Pons (tissue), 1 donor: ENCODE measurements at places on chromosomes 1 and 21.

DNA sequence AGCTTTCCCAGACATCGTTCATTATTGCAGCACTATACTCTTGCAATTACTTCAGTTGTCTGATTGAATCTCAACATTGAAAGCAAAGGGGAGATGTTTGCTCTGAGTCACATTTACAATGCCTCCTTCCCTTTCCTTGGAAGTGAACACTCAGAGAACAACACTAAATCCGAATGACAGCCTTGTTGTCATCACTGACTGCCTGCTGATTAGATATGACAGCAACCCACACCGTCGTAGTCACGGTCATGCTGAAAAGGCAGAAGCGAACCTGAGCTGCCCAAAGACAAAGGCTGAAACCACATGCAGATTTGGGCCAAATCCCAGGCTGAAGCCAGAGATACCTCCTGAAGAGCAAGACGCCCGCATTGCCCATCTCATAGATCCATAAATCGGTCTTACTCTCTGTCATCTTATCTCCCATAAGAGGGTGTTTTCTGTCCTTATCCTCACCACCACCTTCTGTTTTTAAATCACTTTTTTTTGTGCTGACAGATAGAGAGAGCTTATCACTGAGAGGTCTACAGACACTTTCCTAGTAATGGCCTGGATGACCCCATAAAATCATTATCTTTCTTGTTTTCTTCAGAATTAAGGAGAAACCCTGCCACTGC, 47.5 kb downstream of the TMCO4 start:
- no peak for DNase-seq

GRCh38 chr1:181314959-181315358, 168.4 kb upstream of the CACNA1E start:
- no peak for DNase-seq

- DNase-seq, result no peak
Measured at GRCh38 chr1:19206947-19207346, 3.1 kb downstream of the UBR4 start.

- DNase-seq, result no peak
Measured at GRCh38 chr1:208778417-208778816, 534.2 kb upstream of the PLXNA2 start.

GRCh38 chr1:51760872-51761271, 117.7 kb downstream of the NRDC start:
- DNase-seq, result no peak

GRCh38 chr1:87989346-87989745, 660.7 kb downstream of the LMO4 start:
- DNase-seq, result no peak

- DNase-seq, result no peak
Measured at GRCh38 chr1:196690582-196690981, 38.7 kb downstream of the CFH start.

GRCh38 chr1:24486331-24487065, 16.1 kb upstream of the RCAN3 start:
- DNase-seq, result no peak

DNA sequence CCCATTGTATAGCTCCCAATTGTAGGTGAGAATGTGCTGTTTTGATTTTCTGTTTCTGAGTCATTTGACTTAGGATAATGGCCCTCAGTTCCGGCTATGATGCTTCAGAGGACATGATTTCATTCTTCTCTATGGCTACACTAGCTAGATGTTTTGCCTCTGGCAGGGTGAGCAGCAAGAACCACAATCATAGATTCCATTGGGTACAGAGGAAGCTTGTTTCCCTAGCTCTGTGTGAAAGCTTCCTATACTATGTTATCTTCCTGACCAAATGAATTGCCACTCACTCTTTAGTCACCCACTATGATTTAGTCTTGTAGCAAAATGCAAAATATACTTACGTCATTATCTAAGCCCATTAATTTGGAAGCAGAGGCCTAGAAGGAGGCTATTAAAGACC, 616.3 kb downstream of the PLA2G4A start:
- DNase-seq, result no peak

DNA sequence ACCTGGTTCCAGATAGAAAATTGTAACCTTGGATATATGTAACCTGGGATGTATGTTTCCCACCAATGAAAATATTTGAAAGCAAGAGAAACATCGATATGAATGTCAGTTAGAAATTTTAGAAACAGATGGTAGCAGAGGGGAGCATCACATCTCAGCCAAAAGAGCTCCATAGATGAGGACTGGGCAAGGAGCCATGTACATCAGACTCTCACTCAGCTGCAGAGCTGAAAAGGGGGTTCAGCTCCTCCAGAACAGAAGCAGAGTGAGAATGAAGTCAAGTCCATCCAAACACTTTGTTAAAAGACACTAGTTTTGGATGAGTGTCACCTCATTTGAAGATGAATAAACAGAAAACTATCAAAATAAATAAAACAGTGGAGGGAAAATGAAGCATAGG, 202.4 kb downstream of the HMCN1 start:
- peak; percentile 32 for DNase-seq

GRCh38 chr1:117820096-117820495, 109.3 kb downstream of the GDAP2 start:
- no peak for DNase-seq

DNA sequence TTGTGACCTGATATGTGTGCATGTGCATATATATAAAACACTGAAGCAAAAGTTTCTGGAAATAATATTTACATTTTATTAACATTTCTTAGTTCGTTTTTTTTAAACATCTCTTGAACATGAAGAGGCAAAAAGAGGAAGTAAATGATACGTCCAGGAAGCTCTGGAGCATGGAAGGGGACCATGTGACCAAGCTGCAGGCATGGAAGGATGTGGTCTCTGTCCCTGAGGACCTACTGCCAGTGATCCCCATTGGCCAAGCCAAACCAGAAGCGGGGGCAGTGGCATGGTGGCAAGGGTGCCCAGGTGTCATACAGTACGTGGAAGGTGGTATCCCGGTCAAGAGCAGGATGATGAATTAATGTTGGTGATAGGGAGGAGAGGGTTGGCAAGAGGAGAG, 268.3 kb upstream of the PROX1 start:
- no peak for DNase-seq

DNA sequence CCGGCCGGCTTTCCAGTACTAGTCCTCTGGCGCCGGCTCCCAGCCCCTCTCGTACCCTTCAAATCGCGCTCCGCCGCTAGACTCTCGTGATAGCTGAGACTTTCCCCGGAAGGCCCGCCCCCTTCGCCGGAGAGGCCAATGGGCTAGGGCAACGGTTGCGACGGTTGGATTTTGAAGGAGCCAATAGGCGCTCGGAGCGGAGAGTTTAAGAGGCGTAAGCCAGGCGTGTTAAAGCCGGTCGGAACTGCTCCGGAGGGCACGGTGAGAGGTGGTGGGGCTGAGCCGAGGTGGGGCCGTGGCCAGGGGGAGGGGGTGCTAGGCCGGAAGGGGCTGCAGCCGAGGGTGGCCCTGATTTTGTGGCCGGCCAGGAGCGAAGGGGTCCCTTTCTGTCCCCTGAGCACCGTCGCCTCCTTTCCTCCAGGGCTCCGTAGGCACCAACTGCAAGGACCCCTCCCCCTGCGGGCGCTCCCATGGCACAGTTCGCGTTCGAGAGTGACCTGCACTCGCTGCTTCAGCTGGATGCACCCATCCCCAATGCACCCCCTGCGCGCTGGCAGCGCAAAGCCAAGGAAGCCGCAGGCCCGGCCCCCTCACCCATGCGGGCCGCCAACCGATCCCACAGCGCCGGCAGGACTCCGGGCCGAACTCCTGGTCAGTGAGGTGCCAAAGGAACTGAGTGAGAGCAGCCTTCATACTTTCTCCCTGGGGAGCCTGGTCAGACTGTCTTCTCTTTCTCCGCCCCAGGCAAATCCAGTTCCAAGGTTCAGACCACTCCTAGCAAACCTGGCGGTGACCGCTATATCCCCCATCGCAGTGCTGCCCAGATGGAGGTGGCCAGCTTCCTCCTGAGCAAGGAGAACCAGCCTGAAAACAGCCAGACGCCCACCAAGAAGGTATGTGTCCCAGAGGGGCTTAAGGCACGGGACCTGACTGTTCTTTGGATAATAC, at the start of gene CDC20:
Gene CDC20, plus strand, starts transcription at position 236 of the 948 bp plus-strand sequence. Its CDS starts 235 bp downstream, at position 471.
- peak; percentile 98 for DNase-seq

DNA sequence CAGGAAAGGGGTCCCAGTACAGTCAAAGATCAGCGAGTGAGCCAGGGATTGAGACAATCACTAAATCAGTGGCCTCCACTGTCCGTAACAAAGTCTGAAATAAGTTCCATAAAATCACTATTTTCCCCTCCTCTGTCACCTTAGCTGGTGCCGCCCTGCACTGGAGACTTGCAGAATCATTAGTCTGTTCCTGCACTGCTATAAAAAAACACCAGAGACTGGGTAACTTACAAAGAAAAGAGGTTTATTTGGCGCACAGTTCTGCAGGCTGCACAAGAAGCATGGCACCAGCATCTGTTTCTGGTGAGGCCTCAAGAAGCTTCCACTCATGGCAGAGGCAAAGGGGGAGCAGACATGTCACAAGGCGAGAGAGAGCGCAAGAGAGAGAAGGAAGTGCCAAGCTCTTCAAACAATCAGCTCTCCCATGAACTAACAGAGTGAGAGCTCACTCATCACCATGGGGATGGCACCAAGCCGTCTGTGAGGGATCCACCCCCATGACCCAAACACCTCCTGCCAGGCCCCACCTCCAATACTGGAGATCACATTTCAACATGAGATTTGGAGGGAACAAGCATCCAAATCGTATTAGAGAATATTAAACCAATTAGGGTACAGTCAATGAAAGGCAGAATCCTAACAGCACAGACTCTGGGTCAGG, 129.8 kb upstream of the TIAM1 start:
- no peak for DNase-seq

- DNase-seq, result no peak
Measured at GRCh38 chr1:6588893-6589520, 9.2 kb downstream of the ZBTB48 start.

DNA sequence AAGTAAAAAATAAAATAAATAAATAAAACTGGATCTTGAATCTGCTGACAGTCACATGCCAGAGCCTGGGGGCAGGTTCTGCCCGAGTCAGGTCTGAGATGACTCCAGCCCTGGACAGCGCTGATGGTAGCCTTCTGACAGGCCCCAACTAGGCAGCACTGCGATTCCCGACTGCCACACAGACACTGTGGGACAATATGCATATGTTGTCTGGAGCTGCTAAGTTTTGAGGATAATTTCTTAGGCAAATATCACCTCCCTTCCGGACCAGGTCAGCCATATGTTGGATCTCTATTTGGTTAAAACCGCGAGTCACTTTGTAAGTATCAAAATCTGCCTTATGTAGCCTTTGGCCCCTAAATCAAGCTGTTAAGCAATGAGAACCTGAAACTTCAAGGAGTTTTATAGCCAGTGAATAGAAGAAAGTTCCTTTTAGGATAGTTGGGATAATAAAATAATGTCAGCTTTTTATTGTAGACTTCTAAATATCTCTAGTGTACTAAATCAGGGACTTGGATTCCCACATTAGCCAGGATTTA, 20.8 kb upstream of the TRIM17 start:
- DNase-seq, result no peak

- DNase-seq, result no peak
Measured at GRCh38 chr1:177739780-177740179, 230.1 kb downstream of the SEC16B start.

- no peak for DNase-seq
Measured at GRCh38 chr21:41703857-41704501, 62.9 kb downstream of the RIPK4 start.

- no peak for DNase-seq
Measured at GRCh38 chr1:23057301-23057700, 38.0 kb downstream of the KDM1A start.

DNA sequence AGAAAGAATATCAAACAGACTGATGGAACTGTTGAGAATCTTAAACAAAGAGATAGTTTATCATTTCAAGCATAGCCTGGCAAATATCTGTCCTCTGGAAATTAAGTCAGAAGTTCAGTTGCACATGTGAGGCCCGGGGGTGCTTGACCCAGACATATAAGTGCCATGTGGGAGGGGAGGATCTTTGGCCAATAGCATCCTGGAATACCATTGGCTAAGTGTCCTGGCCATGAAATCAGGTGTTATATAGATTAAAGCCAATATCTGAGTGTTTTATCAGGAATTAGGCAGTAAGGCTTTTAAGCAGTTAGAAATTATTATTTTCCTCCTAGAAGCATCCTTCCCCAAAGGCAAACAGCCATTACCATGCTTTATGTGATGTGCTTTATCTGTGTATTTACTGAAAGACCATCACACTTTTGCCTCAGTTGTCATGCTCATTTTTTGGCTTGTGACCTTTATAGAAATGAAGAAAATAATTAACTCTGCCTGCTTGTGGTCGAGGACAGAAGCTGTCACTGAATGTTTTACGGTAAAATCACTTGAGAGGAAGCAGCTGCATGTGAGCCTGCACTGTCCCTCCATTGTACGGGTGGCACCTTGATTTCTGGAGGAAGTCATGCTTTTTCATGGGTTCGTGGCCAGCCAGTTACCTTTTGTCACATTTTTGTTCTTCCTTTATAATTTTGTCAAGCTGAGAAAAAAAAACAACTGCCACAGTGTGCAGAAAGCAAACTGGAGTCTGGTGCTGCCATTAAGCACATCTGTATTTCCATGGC, 259.9 kb upstream of the FMN2 start:
- no peak for DNase-seq

- DNase-seq, result no peak
Measured at GRCh38 chr1:248136811-248137210, 8.1 kb upstream of the OR2M5 start.
